ENCODE measurements at places on chromosomes 3 and 15.

GRCh38 chr3:72135636-72136035 is 350.7 kb upstream of the PROK2 start:
- DNase-seq: no peak

GRCh38 chr3:64203969-64204908 is 21.0 kb downstream of the PRICKLE2 start:
- no peak for DNase-seq

- DNase-seq: no peak
Observed at GRCh38 chr3:123445702-123446101, 3.2 kb downstream of the ADCY5 start.

- no peak for DNase-seq
Observed at GRCh38 chr3:18652781-18653180, 227.6 kb upstream of the SATB1 start.
